Stimulated activated CD4-positive, alpha-beta T cell treated with anti-CD3 and anti-CD28 coated beads, Interleukin-15, amount 100 ng/mL, for 1 hour (primary cell): ENCODE measurements at places on chromosomes 6 and 20.

DNA sequence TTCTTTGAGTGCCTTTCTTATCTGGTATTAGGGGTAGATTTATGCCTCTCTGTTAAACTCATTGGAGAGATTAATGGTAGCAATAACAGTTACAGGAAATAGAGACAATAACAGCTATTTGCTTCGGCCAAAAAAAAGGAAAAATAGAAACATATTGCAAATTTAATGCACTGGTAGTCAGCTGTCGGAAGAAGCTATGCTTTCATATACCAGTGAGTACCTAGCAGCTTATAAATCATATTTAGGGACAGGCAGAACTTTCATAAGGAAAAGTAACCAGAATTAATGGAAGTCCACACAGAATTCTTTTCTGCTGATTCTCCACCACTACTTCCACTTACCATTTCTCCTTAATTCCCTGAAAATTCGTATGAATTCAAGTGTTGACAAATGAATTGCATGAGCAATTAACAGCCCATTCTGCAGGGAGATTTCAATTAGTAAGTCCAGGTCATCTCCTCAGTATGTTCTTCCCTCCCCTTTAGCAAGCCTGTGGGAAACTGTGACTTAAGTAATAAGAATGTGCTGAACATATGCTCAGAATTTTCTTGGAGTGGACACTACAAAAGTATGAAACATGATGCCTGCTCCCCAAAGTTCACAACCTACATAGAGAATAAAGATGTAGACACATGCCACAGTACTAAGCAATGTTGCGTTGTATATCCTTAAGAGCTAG, 196.7 kb upstream of the KCNQ5 start:
- DNase-seq = no peak

DNA sequence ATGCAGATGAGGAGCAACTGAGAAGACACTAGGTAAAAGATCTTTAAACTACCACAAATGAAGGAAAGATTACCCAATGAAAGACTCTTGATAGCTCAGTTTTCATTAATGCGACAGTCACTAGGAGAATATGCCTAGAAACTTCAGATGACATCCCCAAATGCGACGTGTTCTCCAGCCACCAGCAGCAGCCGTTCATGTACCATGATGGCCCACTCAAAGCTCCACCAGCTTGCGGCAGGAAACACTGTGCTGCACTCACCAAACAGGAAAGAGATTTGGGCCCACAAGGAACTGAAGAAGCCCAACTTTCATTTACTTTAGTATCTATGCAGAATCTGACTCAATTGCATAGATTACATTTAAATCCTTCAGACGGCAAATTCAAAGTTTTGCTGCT, 7.5 kb downstream of the DIDO1 start:
- no peak for DNase-seq

GRCh38 chr6:28111964-28112363, 12.4 kb upstream of the ZSCAN16 start:
- DNase-seq = no peak

DNA sequence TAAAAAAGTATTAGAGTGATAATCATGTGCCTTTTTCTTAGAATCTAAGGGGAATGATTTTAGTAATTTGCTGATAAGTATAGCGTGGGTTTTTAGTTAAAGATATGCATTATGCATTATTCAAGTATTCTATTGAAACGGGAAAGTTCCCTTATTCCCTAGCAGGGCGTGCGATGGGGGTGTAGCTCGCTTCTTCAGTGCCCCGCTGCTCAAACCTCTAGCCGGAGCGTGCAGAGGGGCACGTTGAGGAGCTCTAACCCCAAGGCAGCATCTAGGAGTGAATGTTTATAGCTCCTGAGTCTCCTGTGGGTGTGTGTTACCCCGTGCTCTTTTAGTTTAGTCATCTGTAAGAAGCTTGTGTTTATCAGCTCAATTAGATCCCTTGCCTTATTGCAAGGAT, 1339.5 kb upstream of the MAP3K7 start:
- no peak for DNase-seq

GRCh38 chr6:108684771-108685329, 124.1 kb downstream of the FOXO3 start:
- no peak for DNase-seq

GRCh38 chr6:36160147-36160760, 29.9 kb downstream of the MAPK13 start:
- no peak for DNase-seq

- no peak for DNase-seq
Measured at GRCh38 chr6:158801655-158802294, 17.4 kb downstream of the EZR start.

DNA sequence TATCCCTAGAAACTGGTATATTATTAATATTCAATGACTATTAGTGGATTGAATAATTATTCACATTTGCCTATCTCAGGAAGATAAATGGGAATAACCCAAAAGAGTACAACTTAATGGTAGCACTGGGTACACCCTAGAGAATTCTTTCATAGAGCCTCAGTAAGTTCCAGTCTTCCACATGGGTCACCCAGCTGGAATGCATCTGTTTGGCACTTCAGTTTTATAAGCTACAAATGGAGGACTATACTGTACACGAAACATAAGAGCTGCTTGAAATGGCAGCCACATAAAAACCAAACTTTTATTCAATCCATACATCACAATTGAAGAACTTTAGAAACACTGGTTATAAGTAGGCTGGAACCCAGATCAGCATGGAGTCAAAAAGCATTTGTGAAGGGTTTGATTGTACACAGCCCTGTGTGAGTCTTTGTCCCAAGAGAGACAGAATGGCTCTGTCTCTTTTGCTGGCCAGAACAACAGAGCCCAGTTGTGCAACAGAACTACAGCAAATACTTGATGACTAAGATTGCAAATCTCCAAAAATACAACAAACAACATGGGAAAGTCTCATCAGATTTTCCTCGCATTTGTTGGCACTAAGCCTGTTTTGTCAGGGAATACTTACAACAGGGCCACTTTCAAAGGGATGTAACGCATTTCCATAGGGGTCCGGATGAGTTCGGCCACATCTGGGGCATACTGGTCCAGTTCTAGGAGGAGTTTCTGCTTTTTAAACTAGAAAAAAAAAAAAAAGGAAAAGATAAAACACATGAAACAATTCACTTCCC, 39.5 kb downstream of the PIGU start:
- no peak for DNase-seq

DNA sequence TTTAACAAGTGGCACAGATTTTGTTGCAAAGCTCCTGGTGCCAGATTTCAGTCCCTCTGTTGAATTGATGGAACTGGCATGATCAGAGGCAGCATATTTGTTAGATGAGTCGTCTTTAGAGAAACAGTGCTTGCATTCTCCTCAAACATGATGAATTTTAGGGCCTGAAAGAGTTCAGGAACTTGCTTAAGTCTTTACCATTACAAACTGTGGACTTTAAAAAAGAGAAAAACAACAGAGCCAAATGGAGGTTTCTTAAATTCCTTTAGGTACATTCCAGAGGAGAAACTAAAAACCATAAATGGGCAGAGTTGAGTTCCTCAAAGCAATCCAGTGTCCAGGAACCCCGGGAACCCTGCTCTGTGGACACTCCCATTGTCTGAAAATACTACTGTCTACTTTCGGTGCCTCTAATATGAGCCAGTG, 2.5 kb downstream of the GTF2H5 start:
- DNase-seq = no peak

DNA sequence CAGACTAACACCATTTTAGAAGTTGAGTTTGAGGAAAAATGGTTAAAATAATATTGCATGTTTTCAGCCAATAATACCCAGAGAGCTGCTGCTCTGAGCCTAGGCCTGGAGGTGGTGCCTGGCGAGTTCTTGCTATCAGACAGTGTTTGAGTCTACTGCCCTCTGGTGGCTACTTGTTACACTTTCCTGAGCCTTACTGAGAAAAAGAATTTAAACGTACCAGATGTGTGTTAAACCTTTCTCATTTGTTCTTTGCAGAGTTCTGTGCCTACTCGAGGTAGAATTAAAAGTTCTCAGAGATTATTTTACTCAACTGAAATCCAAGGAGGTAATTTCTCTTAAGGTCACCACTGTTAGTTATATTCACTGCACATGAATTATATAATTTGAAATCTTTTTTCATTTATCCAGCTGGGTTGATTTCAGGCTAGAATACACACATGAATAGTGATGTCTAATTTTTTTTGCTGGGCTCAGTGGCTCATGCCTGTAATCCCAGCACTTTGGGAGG, 38.2 kb downstream of the SHLD1 start:
- DNase-seq = peak; percentile 51
